ENCODE measurements at places on chromosomes 2 and 18.
A peak's percentile ranks its signal among the peaks of the same experiment; 100 is the strongest.

GRCh38 chr2:212052412-212053159, 486.0 kb downstream of the ERBB4 start:
- DNase-seq, result no peak

GRCh38 chr2:152405206-152406118, 70.5 kb downstream of the FMNL2 start:
- DNase-seq, result no peak

GRCh38 chr18:59388817-59389216, 29.8 kb upstream of the LMAN1 start:
- peak; percentile 25 for DNase-seq

GRCh38 chr18:62521593-62521992, 1.2 kb upstream of the ZCCHC2 start:
- DNase-seq, result peak; percentile 29

GRCh38 chr2:21451403-21451802, 327.6 kb downstream of the TDRD15 start:
- DNase-seq, result no peak

DNA sequence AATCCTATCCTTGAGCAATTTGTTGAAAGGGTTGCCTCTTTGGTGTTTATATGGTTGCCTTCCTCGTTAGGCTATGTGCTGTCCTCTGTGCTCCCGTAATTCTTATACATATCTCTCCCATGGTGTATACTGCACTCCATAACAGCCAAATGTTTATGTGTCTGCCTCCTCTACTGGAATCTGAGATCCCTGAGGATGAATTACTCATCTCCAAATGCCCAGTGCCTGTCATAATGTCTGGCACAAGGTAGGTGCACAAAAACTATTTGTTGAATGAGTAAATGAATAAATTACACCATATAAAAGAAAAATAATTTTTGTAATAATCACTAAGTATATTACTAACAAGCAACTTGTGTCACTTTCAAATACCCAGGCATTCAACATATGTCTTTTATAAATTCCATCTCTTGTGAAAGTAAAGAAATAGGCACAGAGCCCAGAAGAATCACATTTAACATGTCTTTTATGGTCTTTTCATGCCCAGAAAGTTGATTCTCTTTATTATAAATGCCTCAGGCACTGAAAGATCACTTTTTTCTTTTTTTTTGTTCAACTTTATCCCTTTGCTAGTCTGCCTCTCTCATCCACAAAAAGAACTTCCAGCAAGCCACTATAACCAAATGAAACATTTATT, 164.9 kb downstream of the CCDC148 start:
- no peak for DNase-seq

- no peak for DNase-seq
Observed at GRCh38 chr18:41144441-41144840, 810.6 kb upstream of the PIK3C3 start.

GRCh38 chr2:230234845-230235244, 9.3 kb downstream of the SP140 start:
- DNase-seq, result no peak

DNA sequence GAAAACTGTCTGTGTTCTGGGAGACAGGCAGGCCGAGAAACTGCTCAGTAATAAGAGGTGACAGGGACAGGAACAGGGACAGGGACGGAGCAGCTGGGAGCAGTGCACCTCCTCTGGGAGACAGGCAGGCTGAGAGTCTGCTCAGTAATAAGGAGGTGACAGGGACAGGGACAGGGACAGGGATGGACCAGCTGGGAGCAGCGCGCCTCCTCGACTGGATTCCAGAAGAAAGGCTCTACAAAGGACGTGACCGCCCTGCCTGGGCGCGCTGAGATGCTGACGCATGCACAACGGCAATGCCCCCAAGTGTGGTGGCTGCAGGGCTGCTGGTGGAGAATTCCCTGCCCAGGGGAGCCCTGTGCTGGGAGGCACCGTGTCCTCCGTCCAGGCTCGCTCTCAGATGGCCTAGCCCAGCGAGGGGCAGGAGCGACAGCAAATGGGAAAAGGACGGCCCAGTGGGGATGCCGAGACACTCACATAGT, 44.2 kb upstream of the PXDN start:
- no peak for DNase-seq

GRCh38 chr2:39156107-39156506, 35.3 kb upstream of the SOS1 start:
- DNase-seq, result no peak

DNA sequence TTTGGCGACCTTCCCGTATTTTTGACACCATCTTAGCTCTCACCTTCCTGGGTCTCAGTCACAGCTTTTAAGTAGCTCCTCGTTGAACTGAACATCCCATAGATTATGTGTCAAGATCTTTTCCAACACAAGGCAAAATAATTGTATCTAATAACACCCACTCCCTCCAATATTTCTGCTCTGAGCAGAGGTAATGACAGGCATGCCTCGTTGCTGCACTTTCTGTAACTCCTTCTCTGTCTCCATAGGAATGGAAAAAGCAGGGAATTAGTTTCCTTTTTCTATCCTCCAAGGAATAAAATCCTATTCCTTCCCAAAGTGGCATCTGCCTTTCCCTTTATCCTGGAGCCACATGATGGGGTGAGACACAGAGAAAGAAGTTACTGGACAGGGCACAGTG, 174.0 kb upstream of the CDH20 start:
- DNase-seq, result no peak

DNA sequence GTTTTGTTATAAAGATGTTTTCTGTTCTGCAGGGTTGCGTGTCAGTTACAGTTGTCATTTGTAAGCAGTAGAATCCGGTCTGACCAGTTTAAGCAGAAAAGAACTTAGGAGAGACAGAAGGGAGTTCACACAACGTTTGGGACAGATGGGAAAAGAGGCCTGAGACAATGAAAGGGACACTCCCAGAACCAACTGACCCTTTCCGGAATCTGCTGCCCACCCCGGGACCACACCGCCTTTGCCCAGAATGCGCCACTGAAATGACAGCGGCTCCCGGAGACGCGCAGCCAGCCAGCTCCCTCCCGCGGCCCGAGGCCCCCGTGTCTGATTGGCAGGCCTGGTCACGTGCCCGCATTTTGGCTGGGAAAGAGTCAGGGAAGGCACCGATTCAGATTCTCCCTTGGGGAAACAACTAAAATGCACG, 244.6 kb downstream of the BCL2 start:
- peak; percentile 66 for DNase-seq

DNA sequence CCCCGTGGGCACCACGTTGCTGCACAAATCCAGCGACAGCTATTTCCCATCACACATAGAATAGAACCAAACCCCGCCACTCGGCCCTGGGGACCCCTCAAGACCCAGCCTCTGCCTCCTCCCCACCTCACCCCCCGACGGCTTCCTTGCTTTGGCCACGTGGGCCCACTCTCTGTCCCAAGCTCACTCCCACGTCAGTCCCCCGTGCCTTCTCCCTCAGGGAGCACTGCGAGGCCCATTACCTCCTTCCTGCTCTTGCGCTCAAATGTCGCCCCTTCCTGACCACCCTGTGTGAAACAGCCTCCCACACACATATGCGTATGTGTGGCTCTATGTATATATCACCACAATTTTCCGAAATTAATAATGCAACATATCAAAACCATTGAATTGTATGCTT, 239.7 kb downstream of the SH3BP4 start:
- DNase-seq, result no peak

DNA sequence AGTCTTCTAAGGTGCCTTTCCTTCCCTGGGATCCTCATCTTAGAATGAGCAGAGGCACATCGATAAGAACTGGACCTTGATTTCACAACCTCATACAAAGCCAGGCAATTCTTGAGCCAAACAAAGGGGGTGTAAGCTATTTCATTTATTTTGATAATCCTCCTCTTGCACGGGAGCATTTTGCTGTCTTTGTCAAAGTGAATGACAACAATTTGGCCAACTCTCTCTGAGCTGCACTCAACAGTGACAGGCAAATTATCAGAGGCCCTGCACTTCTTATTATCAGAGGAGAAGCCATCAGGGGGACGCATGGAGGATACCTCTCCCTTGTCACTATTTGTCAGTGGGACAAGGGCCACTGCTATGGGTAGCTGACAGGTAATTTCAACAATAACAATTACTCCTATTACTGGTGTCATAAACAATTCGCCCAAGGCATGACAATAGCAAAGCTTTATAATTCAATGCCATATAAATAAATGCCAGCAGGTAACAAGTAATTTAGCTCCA, 260.4 kb downstream of the MEIS1 start:
- no peak for DNase-seq

DNA sequence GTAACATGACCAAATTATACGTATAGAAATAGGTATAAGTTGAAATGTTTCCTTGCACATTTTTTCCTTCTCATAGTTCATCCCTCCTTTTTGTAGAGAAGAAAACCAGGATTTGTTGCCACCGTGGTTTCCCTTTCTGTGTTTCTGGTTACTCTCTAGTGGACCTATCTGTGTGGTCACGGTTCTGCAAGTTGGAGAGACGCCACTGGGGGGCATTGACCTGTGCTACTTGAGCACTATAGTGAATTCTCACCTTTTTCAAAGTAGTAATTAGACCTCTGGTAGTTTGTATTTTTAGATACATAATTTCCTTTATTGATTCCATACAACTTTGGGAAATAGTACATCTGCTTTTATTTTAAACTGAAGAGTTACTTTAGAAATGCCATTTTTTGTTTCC, 444.8 kb downstream of the PTPRM start:
- DNase-seq, result peak; percentile 15

- no peak for DNase-seq
Observed at GRCh38 chr2:16496426-16497388, 168.9 kb downstream of the CYRIA start.

DNA sequence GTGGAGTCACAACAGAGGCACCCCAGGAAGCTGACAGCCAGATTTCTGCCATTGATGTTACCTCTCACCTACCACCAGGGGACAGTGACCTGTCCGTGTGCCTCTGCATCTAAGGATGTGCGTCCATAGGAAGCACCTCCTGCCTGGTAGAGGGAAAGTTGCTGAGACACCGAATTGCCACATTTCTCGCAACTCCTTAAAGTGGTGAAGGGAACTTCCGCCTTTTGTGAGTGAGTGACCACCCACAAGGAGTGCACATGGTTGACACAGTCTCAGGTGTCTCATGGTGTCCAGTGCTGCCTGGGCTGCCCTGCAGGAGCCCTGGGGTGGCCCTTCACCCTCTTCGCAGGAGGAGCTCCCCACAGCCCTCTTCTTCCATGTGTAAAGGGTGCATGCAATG, 201.8 kb downstream of the GBX2 start:
- peak; percentile 11 for DNase-seq

DNA sequence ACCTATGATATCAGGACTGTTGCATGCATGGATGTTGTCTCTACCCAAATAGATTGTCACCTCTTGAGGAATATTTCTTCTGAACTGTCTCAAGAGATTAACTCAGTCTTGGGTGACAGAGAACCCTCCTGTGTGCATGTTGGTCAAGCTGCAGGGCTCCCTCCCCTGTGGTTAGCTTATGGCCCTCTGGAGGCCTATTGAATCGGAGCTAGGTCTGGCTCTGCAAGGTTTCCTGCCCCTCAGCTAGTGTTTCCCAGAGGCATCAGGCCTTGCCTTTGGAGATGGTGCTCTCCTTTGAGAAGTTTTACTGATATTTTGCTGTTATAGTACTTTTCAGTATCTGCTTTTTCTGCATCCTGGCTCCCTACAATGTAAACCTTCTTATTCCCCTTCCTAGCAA, 769.2 kb upstream of the FAM98A start:
- no peak for DNase-seq

DNA sequence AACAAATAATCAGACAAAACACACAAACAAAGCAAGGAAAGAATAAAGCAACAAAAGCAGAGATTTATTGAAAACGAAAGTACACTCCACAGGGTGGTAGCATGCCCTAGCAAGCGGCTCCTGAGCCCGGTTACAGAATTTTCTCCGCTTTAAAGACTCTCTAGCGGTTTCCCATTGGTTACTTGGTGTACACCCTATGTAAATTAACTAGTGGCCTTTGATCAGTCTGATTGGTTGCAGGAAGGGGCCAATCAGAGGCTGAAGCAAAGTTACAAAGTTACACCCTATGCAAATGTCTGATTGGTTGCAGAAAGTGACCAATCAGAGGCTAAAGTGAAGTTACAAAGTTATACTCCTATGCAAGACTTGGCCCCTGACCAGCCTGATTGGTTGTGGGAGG, 242.9 kb downstream of the LDLRAD4 start:
- no peak for DNase-seq

DNA sequence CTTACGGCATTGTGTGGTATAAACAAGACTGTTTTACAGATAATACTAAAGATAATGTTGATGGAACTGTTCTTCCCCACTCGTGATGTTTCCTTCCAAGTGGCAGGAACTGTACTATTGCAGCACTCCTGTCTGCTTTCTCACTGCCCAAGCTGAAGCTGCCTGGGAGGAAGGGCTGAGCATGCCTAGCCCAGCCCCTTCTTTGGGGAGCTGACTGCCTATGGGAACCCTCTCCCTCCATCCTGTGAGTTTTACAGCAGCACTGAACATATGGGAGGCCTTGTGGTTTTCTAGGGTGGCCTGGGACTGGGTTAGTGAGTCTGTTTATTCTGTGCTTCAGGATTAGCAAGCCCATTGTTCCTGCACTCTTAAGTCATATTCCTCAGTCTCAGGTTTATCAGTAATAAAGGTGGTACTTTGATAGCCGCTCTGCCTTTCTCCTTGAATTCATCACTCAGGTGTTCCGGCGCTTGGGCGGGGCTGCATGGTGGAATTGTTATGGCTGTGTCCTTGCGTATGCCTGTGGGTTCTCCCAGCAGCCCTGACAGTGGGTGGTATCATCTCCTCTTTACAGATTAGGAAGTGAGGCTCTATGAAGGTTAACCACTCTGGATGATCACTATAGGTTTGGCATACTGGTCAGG, 379.7 kb downstream of the PTPRM start:
- peak; percentile 67 for DNase-seq

GRCh38 chr2:44894058-44894457, 47.4 kb upstream of the SIX3 start:
- DNase-seq, result no peak

DNA sequence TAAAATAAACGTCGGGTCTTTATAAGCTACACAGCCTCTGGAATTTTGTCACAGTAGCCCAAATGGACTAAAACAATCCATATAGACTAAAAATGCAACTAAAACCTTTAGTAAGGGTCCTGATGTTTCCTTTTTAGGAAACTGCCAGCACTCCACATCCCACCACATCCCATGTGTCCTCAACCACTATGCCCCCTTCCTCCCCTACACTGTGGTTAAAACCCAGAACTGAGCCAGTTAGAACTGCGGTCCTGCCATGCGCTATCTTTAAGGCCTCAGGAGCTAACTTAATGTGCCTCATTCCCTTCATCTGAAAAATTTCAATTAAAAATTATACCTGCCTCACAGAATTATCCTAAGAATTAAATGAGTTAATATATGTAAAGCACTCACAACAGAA, 41.1 kb downstream of the ACVR1 start:
- no peak for DNase-seq

- no peak for DNase-seq
Observed at GRCh38 chr2:43196768-43197587, 29.4 kb downstream of the ZFP36L2 start.

GRCh38 chr2:44453259-44453658, 91.5 kb downstream of the CAMKMT start:
- DNase-seq, result no peak

- peak; percentile 11 for DNase-seq
Observed at GRCh38 chr18:69567813-69568488, 167.3 kb downstream of the DOK6 start.
